Stimulated activated CD8-positive, alpha-beta memory T cell treated with anti-CD3 and anti-CD28 coated beads, Interleukin-4, amount 100 ng/mL, for 24 hours (primary cell): ENCODE measurements at places on chromosomes 7 and 10.

DNA sequence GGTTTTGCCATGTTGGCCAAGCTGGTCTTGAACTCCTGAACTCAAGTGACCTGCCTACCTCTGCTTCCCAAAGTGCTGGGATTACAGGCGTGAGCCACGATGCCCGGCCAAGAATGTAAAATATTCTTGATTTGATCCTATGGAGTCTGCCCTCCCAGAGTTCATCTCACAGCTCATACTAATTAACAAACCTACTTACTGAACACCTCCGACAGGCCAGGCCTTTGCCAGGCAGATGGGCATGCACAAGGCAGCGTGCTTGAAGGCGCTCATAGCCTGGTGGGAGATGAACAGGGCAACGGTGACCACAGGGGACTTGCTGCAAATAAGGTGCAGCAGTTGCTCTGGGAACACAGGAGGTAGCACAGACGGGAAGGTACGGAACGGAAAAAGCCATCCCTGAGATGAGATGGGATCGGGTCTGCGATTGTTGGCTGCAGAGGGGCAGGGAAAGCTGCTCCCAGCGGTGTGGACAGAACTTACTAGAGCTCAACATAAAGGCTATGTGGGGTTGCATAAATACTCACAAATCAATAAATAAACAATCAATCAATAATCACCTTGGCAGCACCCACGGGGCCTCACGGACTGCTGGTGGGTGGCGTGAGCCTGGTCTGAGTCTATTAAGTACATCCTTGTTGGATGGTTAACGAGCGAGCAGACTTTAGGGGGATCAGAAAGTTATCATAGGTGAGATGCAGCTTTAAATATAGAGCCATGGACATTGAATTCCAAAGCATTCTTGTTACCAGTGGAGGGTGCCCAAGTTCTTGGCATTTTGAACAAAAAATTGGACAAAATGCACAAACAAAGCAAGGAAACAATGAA lies 4.7 kb downstream of the ACBD7 start:
- no peak for DNase-seq

GRCh38 chr7:19670806-19671205 lies 38.0 kb downstream of the POLR1F start:
- DNase-seq = no peak

DNA sequence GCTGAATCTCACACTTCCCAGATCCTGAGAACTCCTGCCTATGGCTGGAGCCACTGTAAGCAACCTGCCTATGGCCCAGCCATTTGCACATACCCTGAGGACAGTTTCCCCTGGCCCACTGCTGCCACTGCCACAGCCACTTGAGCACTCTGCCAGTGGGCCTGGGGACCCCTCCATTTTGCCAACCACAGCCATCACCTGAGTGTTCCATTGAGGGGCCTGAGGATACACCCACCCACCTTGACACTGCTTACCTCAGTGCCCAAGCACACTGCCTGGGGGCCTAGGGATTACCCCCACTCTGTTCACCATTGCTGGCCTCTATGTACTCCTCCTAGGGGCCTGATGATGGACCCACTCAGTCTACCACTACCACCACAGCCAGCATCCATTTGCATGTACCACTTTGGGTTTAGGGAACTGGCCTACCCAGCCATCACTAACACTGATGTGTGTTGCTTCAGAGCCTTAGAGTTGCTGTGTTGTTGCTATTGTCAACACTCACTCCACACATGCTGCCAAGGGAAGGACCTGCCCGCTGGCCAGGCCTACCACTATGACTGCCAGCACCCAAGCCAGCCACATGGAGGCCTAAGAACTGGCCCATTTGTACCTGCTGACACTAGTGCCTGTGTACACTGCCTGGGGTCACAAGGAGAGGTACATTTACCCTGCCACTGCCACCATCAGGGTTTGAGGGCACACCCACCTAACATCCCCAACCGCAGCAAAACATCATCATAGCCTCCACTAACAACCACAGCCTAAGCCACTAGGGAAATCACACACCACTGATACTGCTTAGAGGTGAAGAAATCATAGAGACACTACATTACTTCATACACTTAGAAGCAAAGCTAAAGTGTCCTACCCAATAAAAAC lies 45.9 kb upstream of the ANTXRL start:
- no peak for DNase-seq

- no peak for DNase-seq
These were observed 192.3 kb upstream of the ZMIZ1 start for GRCh38 chr10:78876449-78876848.

DNA sequence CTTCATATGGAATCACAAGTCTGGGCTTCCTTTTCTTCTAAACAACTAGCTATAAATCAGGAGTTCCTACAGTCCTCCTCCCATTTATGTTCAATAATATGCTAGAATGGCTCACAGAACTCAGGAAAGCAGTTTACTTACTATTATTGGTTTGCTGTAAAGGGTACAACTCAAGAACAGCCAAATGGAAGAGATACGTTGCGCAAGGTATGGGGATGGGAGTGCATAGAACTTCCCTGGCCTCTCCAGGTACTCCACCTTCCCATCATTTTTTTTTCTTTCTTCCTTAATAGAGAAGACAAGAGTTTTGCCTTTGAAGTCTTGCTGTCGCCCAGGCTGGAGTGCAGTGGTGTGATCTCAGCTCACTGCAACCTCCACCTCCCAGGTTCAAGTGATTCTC lies 27.1 kb upstream of the SEMA4G start:
- no peak for DNase-seq

GRCh38 chr7:158587162-158588084 lies at the start of gene PTPRN2:
PTPRN2 (minus strand) TSS chr7:158587823.
- DNase-seq = peak; percentile 40

GRCh38 chr10:235915-236314 lies 100.7 kb downstream of the ZMYND11 start:
- no peak for DNase-seq

GRCh38 chr10:131902211-131902610 lies 1.4 kb downstream of the PPP2R2D start:
- no peak for DNase-seq

DNA sequence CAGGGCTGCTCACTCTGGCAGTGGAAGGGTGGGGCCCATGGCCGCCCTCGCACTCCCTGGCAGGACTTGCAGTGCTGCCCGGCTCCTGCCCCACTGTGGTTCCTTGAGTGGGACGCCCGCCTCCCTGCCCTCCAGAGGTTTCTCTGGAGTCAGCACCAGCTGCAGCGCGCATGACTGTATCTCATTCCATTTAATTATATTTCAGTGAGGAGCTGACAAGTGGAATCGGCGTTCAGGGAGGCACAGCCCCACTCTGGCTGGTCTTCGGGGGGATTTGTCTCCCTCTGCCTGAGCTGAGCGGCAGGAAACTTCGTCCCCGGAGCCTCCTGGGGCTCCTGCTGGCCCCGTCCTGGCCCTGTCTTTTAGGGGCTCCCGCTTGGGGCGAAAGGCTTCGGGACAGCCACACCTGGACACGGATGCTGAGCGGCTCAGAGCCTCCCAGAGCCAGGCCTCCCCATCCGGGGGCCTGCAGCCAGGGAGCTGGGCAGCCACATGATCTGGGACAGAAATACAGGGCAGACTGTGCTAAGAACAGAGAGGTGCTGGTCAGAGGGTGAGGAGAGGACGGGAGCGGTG lies 75.3 kb upstream of the NKX6-2 start:
- no peak for DNase-seq

DNA sequence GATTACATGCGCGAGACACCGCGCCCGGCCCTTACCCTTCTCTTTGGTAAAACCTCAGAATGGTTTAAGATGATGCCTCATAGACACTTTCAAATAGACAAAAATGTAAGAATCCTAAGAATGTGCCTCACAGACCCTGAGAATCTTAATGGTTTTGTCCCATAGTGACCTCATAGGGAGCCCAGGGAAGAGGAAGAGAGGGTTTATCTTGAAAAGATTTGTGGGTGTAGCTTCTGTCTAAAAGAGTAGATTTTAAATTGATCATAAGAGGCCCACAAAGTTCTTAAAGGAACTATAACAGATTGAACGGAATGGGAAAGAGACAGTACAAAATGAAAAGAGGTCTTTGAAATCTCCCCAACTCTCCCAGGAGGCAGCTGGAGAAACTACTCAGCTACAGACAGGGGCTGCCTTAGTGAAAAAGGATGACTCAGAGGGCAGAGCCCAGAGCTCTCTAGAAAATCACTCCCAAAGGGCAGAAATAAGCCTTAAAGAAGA lies 220.6 kb downstream of the ADRA2A start:
- DNase-seq = no peak

- DNase-seq = no peak
These were observed 280.8 kb upstream of the CDC14C start for GRCh38 chr7:48643431-48644013.

GRCh38 chr7:137992550-137993394 lies 9.1 kb downstream of the CREB3L2 start:
- DNase-seq = no peak

DNA sequence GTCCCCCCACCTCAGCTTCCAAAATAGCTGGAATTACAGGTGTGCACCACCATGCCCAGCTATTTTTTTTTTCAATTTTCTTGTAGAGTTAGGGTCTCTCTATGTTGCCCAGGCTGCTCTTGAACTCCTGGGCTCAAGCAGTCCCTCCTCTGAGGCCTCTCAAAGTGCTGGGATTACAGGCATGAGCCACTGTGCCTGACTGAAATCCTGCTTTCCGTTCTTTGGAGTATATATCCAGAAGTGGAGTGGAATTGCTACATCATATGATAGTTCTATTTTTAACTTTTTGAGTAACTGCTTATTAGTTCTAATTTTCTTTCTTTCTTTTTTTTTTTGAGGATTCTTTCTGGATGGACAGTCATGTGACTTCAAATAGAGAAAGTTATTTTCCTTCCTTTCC lies 62.9 kb upstream of the ZMIZ2 start:
- DNase-seq = no peak

- DNase-seq = no peak
These were observed 102.2 kb upstream of the CTTNBP2 start for GRCh38 chr7:117975476-117975875.

DNA sequence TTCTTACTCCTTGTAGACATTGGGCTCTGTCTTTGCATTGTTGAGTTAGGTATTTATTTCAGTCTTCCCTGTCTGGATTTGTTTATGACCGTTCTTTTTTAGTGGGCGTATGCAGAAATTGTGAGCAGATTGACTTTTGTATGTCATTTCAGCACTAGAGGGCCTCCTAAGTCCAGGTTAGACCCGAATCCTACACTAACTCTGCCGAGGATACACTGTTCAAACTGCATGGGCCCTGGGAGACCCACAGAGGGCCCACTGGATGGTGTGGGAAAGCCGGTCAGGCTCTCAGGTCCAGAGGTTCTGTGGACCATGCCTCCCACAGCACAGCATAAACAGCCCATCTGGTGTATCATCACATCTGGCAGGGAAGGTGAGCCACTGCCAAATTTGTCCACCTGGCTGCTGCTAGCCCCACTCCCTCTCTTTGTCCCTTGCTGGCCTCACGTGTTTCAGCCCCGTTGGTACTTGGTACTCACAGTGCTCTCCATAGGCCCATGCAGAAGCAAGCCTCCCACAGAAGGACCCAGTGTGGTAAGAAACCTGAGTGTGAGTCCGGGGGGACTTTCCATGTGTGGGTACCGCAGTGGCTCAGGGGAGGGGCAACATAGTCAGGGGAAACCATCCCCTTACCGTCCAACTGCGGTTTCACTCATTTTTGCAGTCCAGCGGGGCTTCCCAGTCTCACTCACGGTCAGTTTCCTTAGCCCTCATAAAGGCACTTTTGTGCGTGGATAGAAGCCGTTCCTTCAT lies 112.8 kb downstream of the APBB1IP start:
- no peak for DNase-seq

DNA sequence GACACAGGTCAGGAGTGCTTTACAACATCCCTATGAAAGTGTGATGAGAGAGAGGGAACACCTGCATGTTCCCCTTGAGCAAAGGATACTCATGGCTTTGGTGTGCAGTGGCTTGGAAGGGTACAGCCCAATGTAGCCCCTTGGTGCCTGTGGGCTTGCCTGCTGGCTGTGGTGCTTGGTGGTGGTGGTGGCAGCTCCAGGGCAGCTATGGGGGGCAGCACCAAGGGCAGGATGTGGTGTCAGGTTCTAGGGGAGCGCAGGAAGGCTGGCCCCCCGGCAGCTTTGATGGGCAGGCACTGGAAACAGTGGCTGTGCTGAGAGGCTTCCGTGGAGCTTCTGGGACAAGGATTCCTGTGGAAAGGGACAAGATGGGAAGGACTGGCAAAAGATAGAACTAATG lies 464.0 kb upstream of the ZMIZ1 start:
- no peak for DNase-seq

GRCh38 chr7:10022957-10023356 lies 950.7 kb upstream of the PHF14 start:
- DNase-seq = no peak

DNA sequence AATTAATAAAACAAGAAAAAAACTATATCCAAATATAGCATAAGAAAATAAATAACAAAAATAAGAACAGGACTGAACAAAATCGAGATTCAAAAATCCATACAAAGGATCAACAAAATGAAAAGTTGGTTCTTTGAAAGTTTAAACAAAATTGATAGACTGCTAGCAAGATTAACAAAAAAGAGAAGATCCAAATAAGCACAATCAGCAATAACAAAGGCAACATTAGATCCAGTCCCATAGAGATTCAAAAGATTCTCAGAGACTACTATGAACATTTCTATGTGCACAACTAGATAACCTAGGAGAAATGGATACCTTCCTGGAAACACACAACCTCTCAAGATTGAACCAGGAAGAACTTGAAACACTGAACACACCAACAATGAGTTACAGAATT lies 534.6 kb downstream of the PCDH15 start:
- no peak for DNase-seq

DNA sequence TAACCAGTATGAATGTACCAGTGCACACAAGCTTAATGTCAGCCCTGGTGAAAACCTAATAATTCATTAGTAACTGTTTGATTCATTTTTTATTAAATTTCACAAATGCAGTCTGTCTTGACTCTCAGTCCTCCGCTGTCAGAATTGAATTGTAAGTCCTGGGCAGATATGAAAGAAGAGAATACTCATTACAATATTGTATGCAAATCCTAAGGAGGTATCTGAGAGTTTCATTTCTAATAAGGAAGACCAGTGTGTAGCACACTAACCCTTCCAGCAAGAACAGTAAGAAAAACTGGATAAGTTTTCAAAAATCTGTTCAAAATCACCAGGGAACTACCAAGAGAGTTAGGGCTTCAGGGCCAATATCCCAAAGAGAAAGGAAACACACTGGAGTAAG lies 652.1 kb downstream of the SUGCT start:
- no peak for DNase-seq
